ENCODE measurements at places on chromosomes 1 and 21. TPM values are rescaled to one million over a fixed set of nuclear protein-coding genes. Genes with fewer than 3 reads are reported as not detected.

GRCh38 chr1:169364948-169365347 lies 2.6 kb downstream of the NME7 start:
- ATAC-seq: no peak

GRCh38 chr1:163655565-163655964 lies 333.8 kb downstream of the NUF2 start:
- ATAC-seq: no peak

The AKR7A3 gene
- total RNA-seq: 0.27 TPM

DNA sequence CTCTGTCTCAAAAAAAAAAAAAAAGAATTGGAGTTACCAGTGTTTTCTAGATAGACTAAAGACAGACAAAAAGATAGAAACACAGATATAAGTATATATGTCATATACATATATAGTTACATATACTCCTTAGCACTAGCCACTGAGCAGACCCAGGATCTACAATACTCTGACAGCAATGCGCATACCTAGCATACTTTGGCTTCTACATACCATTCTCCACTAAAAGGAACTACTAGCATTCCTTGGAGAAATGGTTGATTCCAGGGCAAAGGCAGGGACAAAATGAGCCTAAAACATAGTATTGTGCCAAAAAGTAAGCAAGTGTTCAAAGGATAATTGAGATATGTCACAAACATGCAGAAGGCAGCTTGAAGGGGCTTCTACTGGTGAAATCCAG lies 22.7 kb downstream of the SYNJ1 start:
- no peak for ATAC-seq

DNA sequence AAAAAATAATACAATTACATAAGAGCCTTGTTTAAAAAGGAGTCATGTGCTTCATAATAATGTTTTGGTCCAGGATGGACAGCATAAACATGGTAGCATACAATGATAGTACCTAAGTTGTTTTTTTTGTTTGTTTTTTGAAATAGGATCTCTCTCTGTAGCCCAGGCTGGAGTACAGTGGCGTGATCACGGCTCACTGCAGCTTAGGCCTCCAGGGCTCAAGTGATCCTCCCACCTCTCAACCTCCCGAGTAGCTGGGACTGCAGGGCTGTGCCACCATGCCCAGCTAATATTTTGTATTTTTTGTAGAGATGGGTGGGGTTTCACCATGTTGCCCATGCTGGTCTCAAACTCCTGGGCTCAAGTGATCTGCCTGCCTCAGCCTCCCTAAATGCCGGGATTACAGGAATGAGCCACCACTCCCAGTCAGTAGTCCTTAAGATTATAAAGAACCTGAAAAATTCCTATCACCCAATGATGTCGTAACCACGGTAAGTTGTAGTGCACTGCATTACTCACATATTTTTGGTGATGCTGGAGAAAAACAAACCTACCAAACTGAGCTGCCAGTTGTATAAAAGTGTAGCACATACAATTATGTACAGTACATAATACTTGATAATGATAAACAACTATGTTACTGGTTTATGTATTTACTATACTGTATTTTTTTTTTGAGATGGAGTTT lies 22.4 kb upstream of the RCOR3 start:
- no peak for ATAC-seq

The NPL gene
- 6.8 TPM for total RNA-seq
